ENCODE measurements at places on chromosomes 1 and 21. TPM values are rescaled to one million over a fixed set of nuclear protein-coding genes. Genes with fewer than 3 reads are reported as not detected.

The RBP7 gene
- 0.56 TPM for total RNA-seq

The EMC1 gene
- 35.3 TPM for total RNA-seq

The RAB3B gene
- total RNA-seq = 3.6 TPM

The FNDC10 gene
- 2.9 TPM for total RNA-seq

The GCSAML gene
- total RNA-seq = 0.48 TPM

- no peak for DNase-seq
These were observed 18.1 kb upstream of the AVPR1B start for GRCh38 chr1:206135248-206135647.

GRCh38 chr21:14119038-14119437 lies 91.7 kb downstream of the LIPI start:
- DNase-seq = no peak

GRCh38 chr1:185570962-185571361 lies 163.2 kb upstream of the HMCN1 start:
- DNase-seq = peak; percentile 63

DNA sequence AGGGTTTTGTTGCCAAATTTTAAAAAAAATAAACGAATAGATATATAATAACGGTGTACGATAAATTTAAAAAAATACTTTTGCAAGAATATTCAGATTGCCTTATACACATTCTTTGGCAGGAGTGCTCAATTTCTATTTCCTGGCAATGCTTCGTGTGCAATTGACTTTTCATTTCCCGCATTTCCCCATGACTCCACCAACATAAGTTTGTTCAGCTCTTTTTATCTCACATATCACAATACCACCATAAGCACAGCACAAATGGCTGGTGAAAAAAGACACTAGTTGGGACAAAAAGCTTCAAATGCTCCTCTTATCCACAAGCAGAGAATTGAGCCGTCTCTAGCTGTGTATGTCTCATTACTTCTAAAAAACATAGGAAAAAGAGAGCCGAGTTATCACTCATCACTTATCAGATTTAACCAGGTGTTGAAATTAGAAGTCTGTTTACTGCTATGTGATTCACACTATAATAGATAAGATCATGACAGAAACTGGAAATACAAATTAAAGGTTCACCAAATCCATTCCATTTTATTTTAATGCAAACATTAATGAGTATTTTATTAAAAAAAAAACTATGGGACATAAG lies 28.9 kb upstream of the RGS1 start:
- DNase-seq = no peak

DNA sequence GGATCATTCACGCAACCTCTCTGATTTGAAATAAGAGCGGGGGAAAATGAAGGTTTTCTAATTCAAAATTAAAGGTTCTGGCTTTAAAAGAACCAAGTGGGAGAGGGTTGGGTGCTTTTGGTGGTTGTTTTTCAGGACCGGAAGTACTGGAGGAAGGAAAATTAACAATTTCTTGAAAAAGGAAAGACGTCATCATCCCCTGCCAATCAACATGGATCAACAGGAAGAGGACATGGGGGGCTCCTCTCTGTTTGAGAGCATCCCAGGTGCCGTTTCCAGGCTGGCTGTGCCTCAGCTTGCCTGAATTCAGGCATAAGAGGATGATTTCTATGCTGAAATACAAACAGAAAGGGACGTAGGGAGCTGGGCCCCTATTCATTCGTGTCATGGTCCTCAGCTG lies 21.6 kb upstream of the NID1 start:
- DNase-seq = no peak
